ENCODE measurements at places on chromosomes 16 and 17.
A peak's percentile ranks its signal among the peaks of the same experiment; 100 is the strongest.

GRCh38 chr16:55062442-55062841 lies 131.8 kb downstream of the IRX5 start:
- no peak for DNase-seq

GRCh38 chr16:56475201-56475600 lies 23.8 kb downstream of the OGFOD1 start:
- DNase-seq = no peak

DNA sequence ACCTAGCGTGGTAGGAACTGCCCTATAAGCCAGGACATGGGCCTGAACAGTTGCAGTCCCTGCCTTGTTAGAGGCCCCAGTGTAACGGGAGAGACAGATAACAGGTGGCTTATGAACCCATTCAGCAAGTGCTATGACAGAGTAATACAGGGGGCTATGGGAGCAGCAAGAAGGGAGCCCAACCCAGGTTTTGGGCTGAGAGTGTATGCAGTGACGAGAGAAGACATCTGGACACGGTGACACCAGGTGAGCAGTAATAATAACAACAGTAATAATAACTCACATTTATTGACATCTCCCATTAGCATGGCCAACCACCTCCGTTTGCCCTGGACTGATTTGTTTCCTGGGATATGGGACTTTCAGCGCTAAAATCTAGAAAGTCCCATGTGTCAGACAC lies 100.8 kb downstream of the IRX5 start:
- no peak for DNase-seq

- peak; percentile 10 for DNase-seq
Observed at GRCh38 chr16:9090101-9090959, 1.1 kb upstream of the HAPSTR1 start.

- no peak for DNase-seq
Observed at GRCh38 chr16:5064915-5065314, 841 bp downstream of the C16orf89 start.

GRCh38 chr17:8121681-8122421 lies 2.1 kb downstream of the HES7 start:
- no peak for DNase-seq

DNA sequence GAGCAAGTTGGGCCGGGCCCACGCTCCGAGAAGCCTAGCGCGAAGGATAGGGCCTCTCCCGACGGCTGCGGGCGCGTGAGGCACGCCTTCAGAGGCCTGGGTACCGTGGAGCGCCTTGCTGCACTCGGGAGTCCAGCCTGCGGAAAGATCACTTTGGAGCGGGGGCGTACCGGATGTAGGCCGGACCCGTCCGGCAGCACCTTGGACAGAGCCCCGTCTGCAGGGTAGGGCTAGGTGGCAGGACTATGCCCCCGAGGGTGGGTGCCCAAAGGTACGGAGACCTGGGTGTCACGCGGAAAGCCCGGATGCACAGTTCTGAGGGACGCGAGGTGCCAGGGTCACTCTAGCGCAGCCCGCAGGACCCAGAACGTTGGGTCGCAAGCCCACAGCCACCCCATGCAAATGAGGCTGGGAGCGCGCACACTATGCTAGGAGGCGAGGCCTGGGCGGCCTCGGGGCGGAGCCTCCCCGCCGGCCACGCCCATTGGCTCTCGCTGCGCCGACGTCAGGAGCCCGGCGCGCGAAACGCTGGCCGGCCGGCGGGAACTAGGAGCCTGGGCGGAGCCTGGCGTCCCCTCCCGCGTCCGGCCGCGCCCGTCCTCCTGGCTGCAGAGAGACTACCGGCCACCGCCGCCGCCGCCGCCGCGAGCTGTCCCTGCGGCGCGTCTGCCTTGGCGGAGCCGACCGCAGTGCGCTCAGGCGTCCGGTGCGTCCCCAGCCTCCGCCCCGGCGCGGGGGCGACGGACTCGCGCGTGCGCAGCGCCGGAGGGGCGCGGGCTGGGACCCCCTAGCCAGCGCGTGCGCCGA lies at the start of gene PAQR4:
Gene PAQR4 (plus strand): TSS at position 611 of the 807 bp plus-strand sequence. CDS start 327 bp downstream, outside the sequence.
- DNase-seq = peak; percentile 81

Measured in substantia nigra (tissue), 51 donors.